ENCODE measurements at places on chromosomes 13 and 19.

DNA sequence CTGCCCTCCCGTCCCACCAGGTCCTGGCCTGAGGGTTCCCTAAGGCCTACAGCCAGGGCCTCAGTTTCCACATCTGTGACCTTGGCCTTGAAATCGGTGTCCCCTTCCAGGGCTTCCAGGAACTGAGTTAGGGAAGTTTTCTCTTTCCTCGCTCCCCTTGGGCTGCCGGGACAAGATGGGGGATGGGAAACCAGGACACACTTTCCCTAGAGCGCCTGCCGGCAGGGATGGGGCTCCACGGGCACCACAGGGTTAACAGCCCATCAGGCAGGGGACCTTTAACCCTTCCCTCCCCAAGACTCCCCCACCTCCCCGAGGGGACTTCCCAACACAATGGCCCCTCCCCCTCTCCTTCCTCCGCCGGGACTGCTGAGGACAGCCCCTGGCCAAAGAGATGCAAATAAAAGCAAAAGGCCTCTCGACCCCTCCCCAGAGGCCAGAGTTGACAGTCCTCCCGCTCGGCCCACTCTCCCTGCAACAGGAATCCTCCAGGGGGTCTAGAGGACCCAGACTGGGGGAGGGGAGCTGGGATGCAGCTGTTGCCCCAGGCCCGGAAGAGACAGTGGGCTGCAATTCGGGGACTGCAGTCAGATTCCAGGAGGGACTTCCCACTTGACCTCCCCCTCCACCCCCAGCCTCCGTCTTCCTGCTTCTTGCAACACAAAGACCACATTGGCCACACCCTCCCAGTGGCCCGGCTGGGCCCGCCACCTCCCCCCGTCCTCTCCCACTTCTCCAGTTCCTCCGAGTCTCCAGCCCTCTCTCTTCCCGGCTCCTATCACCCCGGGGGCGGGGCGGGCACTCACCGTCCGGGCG is 3.4 kb downstream of the BBC3 start:
- no peaks in the 10 kb centered on the region for H3K27me3 ChIP-seq
- H3K27ac ChIP-seq: peak overlapping the region; percentile 92
- peaks cover 12% of the 10 kb centered on the region for H3K4me1 ChIP-seq
- H3K36me3 ChIP-seq: peaks cover 35% of the 10 kb centered on the region
- peak; percentile 25 for ATAC-seq

- no peaks in the 10 kb centered on the region for H3K36me3 ChIP-seq
- H3K4me1 ChIP-seq: no peaks in the 10 kb centered on the region
- no peak overlapping the region for H3K27ac ChIP-seq
- ATAC-seq: no peak
These were observed 29.8 kb upstream of the PABPC3 start for GRCh38 chr13:25065974-25066770.

DNA sequence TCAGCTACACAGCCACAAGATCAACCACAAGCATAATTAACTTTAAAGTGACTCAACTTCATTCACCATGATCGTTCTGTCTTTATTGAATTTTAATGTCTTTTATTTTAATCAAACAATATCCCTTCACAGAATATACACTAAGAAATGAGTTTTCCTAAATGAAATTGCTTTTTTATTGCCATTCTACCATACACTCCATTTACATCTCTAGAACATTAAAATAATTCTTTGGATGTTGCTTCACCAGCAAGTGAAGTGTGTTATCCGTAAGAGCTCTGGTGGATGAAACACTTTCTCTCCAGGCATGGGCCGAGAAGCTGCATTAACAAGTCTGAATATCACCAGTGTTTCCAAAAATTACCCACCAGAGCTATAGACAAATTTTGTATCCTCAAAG is 789.2 kb downstream of the PCDH9 start:
- no peak overlapping the region for H3K4me3 ChIP-seq
- no peak overlapping the region for H3K27ac ChIP-seq
- H3K27me3 ChIP-seq: no peaks in the 10 kb centered on the region
- no peaks in the 10 kb centered on the region for H3K4me1 ChIP-seq

GRCh38 chr19:37963190-37963936 is 56.4 kb downstream of the SIPA1L3 start:
- no peaks in the 10 kb centered on the region for H3K27me3 ChIP-seq
- H3K36me3 ChIP-seq: no peaks in the 10 kb centered on the region
- no peak overlapping the region for H3K4me3 ChIP-seq

- no peak for ATAC-seq
- H3K27ac ChIP-seq: no peak overlapping the region
- H3K4me3 ChIP-seq: no peak overlapping the region
- H3K4me1 ChIP-seq: no peaks in the 10 kb centered on the region
- no peaks in the 10 kb centered on the region for H3K27me3 ChIP-seq
These were observed 638.9 kb downstream of the LIG4 start for GRCh38 chr13:107576430-107576829.

- peaks cover 24% of the 10 kb centered on the region for H3K36me3 ChIP-seq
- H3K27me3 ChIP-seq: no peaks in the 10 kb centered on the region
- ATAC-seq: no peak
These were observed 1.7 kb downstream of the RASGRP4 start for GRCh38 chr19:38424272-38424671.

GRCh38 chr19:50319156-50319555 is 10.0 kb downstream of the KCNC3 start:
- no peak for ATAC-seq
- peaks cover 30% of the 10 kb centered on the region for H3K27me3 ChIP-seq
- no peak overlapping the region for H3K27ac ChIP-seq
- peaks cover 6% of the 10 kb centered on the region for H3K4me1 ChIP-seq

- peak overlapping the region; percentile 56 for H3K4me3 ChIP-seq
- H3K27me3 ChIP-seq: peaks cover 33% of the 10 kb centered on the region
- H3K36me3 ChIP-seq: no peaks in the 10 kb centered on the region
- ATAC-seq: peak; percentile 46
- H3K4me1 ChIP-seq: peaks cover 7% of the 10 kb centered on the region
These were observed 550 bp upstream of the DLL3 start for GRCh38 chr19:39497996-39498797.

DNA sequence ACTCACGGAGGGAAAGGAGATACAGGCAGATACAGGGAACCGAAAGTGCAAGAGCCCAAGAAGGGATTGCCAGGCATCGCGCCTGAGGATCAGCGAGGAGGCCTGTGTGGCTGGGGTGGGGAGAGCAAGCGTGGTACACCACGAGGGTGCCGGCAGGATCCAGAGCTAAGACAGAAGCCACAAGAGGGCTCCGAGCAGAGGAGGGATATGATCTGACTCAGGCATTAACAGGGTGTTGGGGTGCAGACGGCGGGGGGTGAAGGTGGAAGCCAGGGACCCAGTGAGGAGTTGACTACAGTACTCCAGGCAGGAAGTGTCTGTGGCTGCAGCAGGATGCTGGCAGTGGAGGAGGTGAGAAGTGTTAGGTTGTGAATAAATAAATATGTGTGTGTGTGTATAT is 5.4 kb upstream of the PPP1R37 start:
- H3K4me1 ChIP-seq: peaks cover 18% of the 10 kb centered on the region
- peak; percentile 12 for ATAC-seq
- peak overlapping the region; percentile 30 for H3K4me3 ChIP-seq
- peaks cover 87% of the 10 kb centered on the region for H3K36me3 ChIP-seq
- H3K27ac ChIP-seq: peak overlapping the region; percentile 63

GRCh38 chr13:83065108-83065507 is 817.2 kb downstream of the SLITRK1 start:
- H3K27ac ChIP-seq: no peak overlapping the region
- H3K4me3 ChIP-seq: no peak overlapping the region

DNA sequence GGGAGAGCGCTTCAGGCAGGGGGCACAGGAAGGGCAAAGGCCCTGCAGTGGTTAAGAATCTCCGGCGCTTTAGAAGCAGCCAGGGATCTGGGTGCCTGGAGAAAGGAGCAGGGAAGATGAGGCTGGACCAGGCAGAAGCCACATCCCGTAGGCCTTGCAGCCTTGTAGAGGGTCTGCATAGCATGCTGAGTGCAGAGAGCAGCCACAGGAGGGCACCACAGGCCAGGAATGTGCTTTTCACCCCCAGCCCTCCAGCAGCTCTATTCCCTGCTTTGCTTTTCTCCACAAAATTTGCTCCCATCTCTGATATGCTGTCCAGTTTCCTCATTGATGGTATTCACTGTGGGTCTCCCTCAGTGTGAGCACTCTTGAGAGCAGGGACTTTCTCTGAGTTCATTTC is 5.7 kb downstream of the WDR62 start:
- no peak overlapping the region for H3K27ac ChIP-seq
- peaks cover 2% of the 10 kb centered on the region for H3K4me1 ChIP-seq
- ATAC-seq: peak; percentile 59
- no peak overlapping the region for H3K4me3 ChIP-seq

DNA sequence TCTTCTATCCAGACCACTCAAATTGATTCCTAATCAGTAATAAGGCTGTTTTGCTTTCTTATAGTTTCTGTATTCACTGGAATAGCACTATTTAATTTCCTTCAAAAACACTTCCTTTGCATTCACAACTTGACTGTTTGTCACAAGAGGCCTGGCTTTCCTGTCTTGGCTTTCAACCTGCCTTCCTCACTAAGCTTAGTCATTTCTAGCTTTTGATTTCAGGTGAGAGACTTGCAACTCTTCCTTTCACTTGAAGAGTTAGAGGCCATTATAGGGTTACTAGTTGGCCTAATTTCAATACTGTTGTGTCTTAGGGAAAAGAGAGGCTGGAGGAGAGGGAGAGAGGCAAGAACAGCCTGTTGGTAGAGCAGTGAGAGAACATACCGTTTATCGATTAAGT is 47.0 kb downstream of the SACS start:
- no peaks in the 10 kb centered on the region for H3K36me3 ChIP-seq
- peak; percentile 63 for ATAC-seq
- peaks cover 17% of the 10 kb centered on the region for H3K4me1 ChIP-seq

- H3K4me1 ChIP-seq: no peaks in the 10 kb centered on the region
- no peaks in the 10 kb centered on the region for H3K27me3 ChIP-seq
- peak overlapping the region; percentile 66 for H3K27ac ChIP-seq
- H3K4me3 ChIP-seq: no peak overlapping the region
- ATAC-seq: peak; percentile 71
These were observed 24.9 kb upstream of the PIK3R2 start for GRCh38 chr19:18128044-18128443.

DNA sequence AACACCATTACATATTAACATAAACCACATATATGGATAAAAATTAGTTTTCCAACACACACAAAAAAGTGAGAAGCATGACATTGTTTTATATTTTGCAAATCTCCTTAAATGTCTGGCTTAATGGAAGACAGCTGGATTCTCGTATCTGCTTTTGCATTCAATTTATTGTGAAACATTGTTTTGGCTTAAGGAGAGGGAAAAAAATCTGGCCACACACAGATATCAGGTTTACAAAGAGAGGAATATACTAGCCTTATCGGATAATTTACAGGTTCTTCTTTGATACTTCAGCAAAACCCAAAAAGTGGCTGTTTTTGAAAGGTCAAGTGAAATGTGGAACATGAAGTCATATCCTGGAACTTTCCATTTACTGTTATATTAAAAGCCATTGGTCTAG is 523.5 kb upstream of the ARGLU1 start:
- no peaks in the 10 kb centered on the region for H3K36me3 ChIP-seq
- H3K4me3 ChIP-seq: no peak overlapping the region
- no peaks in the 10 kb centered on the region for H3K4me1 ChIP-seq
- no peak overlapping the region for H3K27ac ChIP-seq

- peak; percentile 100 for ATAC-seq
- no peak within 1 kb of the TSS for H3K27ac ChIP-seq
- no peaks in the 10 kb centered on the region for H3K4me1 ChIP-seq
- H3K27me3 ChIP-seq: no peaks in the 10 kb centered on the region
These were observed at the start of gene ZNF585A for GRCh38 chr19:37172368-37173366. Gene ZNF585A (minus strand): TSS chr19:37172695. CDS start chr19:37169910, 2,785 bp downstream.

DNA sequence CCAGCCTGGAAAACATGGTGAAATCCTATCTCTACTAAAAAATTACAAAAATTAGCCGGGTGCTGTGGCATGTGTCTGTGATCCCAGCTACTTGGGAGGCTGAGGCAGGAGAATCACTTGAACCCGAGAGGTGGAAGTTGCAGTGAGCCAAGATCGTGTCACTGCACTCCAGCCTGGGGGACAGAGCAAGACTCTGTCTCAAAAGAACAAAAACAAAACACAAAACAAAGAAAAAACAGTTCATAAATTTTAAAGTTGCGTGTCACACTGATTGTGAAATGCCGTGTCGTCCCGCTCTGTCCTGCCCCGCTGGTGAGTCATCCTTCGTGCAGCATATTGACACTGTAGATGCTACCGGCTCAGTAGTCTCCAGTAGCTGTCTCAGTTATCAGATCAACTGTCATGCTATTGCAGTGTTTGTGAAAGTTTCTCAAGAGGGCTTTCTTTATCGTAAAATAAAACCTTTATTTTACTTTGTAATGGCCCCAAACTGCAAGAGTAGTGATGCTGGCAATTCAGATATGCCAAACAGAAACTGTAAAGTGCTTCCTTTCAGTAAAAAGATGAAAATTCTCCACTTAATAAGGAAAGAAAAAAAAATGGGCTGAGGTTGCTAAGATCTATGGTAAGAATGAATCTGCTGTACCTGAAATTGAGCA is 36.4 kb upstream of the IGFL1 start:
- peak; percentile 74 for ATAC-seq
- H3K36me3 ChIP-seq: no peaks in the 10 kb centered on the region
- no peaks in the 10 kb centered on the region for H3K4me1 ChIP-seq

DNA sequence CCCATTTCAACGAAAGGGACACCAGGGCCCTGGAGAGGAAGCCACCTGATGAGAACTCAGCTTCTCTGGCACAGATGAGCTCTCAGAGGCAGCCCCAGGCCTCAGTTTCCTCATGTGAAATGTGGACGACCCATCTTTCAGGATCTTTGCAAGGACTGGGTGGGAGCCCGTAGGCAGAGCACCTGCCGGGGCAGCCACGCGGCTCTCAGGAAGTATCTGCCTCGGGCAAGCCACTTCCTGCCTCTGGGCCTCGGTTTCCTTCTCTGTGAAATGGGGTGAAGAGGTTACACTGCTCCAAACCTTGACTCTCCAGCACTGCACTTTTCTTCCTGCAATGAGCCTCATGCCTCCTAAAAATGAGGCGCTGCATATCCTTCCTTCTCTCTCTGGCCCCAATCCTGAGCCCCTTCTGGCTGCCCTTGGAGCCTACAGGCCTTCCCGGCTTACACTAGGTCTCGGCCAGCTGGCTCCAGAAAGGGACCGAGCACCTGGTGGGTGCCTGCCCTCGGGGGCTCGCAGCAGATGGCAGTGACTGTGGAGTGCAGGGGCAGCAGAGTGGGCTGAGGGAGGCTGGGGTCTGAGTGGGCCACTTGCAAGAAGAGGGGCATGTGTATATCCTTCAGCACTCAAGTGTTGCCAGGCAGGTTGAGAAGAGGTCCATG is 3.5 kb downstream of the SSBP4 start:
- H3K36me3 ChIP-seq: peaks cover 26% of the 10 kb centered on the region
- peaks cover 38% of the 10 kb centered on the region for H3K4me1 ChIP-seq
- H3K27me3 ChIP-seq: no peaks in the 10 kb centered on the region

Data from activated T-helper 17 cell treated with anti-CD3 and anti-CD28 coated beads, Interleukin-2, amount 50 U/mL, for 72 hours (primary cell).